ENCODE measurements at places on chromosomes 3 and 15. TPM values are rescaled to one million over a fixed set of nuclear protein-coding genes. Genes with fewer than 3 reads are reported as not detected.

Gene MASP1
- total RNA-seq, result 0.07 TPM

Gene GPR62
- not detected for total RNA-seq

Gene KNL1
- total RNA-seq, result 33.8 TPM

Gene ROPN1
- not detected for total RNA-seq

Gene LNP1
- total RNA-seq, result 5.2 TPM

Gene MNS1
- total RNA-seq, result 4.3 TPM

Gene EDEM1
- total RNA-seq, result 39.4 TPM

Gene NUSAP1
- 178 TPM for total RNA-seq

Gene TMC3
- total RNA-seq, result not detected

Gene GOLGA6L9
- 8.1 TPM for total RNA-seq

Measured in PC-3 (cell line).